ENCODE measurements at places on chromosomes 1 and 21. TPM values are rescaled to one million over a fixed set of nuclear protein-coding genes. Genes with fewer than 3 reads are reported as not detected.
A peak's percentile ranks its signal among the peaks of the same experiment; 100 is the strongest.

Gene ANXA9
- polyA plus RNA-seq, result 0.16 TPM

Gene TACSTD2
- polyA plus RNA-seq, result not detected

Gene ETNK2
- 18.9 TPM for polyA plus RNA-seq

Gene LPGAT1
- polyA plus RNA-seq, result 6.7 TPM

Gene GPR37L1
- polyA plus RNA-seq, result not detected

Gene FAM131C
- 0.56 TPM for polyA plus RNA-seq

Gene CLIC6
- polyA plus RNA-seq, result not detected

Gene CAMK1G
- 2.1 TPM for polyA plus RNA-seq

DNA sequence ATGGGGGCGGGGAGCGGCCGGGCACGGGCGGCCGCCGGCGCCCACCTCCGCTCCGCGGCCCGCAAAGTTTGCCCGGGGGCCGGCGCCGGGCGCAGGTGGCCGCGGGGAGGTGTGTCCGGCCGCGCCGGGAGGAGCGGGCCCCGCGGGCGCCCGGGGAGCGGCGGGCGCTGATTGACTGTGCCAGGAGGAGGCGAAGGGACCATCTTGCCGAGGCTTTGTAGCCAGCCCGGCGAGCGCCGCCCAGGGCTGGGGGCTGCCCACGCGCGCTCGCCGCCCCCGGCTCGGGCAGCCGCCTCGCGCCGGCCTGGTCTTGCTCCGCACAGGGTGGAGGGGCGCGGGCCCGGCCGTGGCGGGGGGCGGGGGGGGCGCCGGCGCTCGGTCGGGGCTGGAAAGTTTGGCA, 432 bp downstream of the EPHB2 start:
- no peak for DNase-seq

DNA sequence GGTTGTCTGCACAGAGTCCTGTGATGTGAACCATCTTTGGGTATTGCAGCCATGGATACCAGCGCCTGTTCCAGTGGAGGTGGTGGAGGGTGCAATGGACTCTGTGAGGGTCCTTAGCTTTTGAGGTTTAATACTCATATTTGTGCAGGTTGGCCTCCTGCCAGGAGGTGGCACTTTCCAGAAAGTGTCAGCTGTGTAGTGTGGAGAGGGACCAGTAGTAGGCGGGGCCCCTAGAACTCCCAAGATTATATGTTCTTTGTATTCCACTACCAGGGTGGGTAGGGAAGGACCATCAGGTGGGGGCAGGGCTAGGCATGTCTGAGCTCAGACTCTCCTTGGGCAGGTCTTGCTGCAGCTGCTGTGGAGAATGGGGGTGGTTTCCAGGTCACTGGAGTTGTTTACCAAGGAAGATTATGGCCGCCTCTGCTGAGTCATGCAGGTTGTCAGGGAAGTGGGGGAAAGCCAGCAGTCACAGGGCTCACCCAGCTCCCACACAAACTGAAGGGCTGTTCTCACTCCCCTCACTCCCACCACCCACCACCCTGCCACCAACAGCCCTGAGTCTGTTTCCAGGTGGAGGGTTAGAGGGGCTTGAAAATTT, 31.2 kb upstream of the ZNF678 start:
- no peak for DNase-seq

DNA sequence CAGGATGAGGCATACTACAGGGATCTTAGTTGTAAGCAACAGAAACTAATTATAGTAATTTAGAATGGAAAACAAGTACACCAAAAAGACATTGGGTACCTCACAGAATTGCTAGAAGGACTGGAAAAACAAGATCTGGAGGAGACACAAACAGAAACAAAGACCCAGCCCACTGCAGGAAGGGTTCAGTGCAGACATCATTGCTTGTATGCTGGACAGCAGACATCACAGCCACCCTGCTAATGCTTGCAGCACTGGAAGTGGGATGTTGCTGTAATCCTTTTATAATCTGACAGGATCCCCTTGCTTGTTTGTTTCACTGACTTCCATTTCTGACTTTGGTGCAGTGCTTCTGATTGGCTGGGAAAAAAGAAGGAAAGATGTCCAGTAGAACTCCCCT, 111.4 kb upstream of the ZNF678 start:
- DNase-seq, result no peak

- no peak for DNase-seq
Measured at GRCh38 chr1:4046836-4047461, 146.9 kb upstream of the C1orf174 start.

- no peak for DNase-seq
Measured at GRCh38 chr1:155962599-155963211, 15.6 kb downstream of the ARHGEF2 start.

DNA sequence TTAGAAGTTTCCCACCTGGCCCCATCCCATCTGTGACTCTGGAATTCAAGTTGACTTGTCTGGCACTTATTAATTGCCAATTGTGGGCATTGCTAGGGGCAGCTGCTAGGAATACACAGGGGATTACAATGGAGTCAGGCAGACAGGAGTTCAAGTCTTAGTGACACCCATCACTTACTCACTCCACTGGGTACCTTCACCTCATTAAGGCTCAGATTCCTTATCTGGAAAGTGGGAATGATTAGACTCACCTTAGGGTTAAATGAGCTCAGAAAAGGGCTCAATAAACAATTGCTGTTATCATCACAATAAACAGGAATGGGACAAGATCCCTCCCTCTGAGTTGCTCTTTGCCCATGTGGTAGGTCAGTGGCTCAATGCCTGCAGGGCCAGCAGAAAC, 18.2 kb downstream of the GRIK3 start:
- DNase-seq, result no peak

DNA sequence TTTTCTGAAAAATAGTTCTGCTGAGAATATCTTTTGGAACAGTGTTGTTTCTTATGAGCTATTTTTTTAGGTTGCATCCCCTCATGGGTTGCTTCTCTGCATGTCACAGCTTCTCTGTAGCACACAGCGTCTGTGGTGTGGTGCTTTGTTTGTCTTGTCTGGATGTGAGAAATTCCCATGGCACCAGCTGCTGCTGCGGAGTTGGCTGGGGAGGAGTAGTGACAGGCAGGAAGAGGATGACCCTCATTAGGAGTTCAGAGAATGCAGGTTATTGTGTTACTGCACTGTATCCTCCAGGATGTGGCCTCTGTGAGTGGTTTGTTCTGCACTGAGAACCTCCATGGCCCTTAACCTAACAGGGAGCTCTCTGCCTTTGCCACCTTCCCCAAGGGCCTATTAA, 64.8 kb downstream of the TSEN15 start:
- no peak for DNase-seq

GRCh38 chr1:112723511-112723839, 8.3 kb upstream of the PPM1J start:
- no peak for DNase-seq

DNA sequence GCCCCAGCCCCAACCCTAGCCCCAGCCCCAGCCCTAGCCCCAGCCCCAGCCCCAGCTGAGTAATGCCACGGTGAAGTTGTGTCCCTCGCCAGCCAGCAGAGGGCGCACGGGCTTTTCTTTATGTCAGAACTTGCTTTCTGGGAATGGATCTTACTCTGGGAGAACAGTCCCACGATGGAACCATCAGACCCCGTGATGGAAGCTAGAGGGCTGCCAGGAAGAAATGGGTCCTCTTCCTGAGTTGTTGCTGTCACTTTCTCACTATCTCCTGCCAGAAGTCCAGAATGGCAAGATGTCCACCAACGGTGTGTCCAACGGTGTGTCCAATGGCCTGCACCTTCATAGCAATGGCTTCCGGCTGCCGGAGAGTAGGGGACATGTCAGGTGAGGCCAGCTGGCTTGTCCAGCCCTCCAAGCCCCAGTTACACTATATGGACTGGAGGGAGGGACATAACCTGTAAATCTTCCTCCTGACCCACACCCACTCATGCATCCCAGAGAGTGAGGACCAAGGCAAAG, 25.1 kb upstream of the TMEM222 start:
- peak; percentile 54 for DNase-seq
